Aorta (tissue), 5 donors: ENCODE measurements at places on chromosomes 3 and 15. TPM values are rescaled to one million over a fixed set of nuclear protein-coding genes. Genes with fewer than 3 reads are reported as not detected.

The SAMD7 gene
- not detected for total RNA-seq

The SLC27A2 gene
- 0.39 TPM for total RNA-seq

The MYLK gene
- total RNA-seq: 786 TPM

The CCDC13 gene
- 1.3 TPM for total RNA-seq

The MRAS gene
- 46.3 TPM for total RNA-seq

The FAM174B gene
- total RNA-seq: 16.0 TPM

GRCh38 chr3:125351152-125351551 is 24.0 kb downstream of the ZNF148 start:
- DNase-seq: no peak

DNA sequence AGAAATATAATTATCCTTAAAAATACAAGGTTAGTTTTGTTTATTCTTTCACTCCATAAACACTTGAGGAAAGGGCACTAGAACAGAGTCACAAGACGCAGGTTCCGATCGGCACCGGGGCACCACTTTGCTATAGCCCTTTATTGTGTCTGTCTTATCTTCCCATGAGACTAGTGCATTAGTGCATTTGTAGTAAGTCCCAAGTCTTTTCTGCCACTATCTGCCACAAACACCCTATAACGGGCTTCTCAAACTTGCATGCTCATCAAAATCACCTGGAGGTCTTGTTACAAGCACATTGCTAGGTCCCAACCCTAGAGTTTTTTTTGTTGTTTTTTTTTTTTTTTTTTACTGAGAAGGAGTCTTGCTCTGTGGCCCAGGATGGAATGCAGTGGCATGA is 213.1 kb downstream of the FOXP1 start:
- DNase-seq: no peak

DNA sequence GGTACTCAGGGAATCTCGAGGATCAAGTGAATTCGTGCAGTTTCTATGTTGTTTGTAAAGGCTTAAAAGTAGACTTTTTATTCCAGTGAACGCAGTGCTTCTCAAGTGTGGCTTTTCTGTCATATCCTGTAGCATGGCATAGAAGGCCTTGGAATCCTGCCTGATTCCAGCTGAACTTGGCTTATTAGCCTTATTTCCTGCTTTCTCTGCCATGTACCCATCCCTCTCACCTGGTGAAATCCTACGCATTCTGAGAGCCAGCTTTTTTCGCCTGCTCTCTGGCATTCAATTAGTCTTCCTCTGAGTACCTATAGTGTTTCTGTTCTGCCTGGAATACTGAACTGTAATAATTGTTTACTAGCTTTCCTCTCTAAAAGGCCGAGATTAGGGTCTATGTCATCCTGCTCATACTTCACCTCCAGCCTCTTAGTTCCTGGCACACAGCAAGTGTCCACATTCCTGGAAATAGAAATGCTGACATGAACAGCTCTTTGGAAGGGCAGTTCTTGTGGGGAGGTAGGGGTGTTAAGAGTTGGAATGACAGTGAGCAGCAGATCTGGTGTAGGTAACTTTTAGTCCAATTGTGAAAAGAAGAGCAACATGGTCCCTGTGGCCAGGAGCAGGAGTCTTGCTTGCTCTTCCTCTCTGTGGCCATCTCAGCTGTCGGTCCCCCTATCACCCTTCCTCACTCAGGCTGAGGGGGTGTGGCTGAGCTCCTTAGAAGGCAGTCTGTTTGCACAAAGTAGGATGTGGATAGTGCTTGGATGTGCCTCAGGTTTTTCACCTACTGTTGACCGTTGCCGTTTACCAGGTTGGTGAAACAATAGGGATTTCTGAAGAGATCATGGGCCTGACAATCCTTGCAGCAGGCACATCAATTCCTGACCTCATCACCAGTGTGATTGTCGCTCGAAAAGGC is 30.4 kb downstream of the SLC24A1 start:
- DNase-seq: no peak

GRCh38 chr3:187983484-187984124 is 170.4 kb upstream of the LPP start:
- DNase-seq: no peak

GRCh38 chr3:70225146-70225545 is 87.3 kb downstream of the MDFIC2 start:
- no peak for DNase-seq

- DNase-seq: no peak
Measured at GRCh38 chr15:44427756-44428724, 611 bp downstream of the CTDSPL2 start.

DNA sequence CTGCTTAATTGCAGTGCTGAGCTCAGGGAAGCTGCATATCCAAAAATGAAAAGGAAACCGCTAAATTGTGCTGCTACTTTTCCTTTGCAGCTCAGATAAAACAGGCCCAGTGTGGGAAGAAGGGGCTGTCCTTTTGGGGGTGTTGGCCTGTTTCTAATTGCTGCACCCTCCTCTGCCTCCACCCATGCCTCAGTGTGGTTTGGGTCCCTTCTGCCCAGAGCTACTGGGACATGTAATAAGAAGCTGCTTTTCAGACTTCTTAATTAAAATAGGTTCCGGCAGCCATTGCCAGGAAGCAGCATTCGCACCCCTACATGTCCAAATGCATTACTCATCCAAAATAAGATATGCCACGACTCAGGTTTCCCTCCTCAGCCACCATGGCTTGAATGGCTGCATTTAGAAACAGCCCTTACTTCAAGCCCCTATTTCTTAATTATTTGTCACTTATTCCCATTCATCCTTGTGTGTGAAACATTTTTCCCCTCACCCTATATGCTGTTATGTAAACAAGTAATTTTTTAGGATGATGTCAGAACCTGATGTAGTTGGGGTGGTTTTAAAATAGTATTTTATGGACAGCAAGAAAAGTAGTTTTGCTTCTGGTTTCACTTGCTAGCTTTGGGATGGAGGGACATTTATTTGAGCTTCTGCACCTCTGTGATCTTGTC is 235.9 kb upstream of the CTDSPL start:
- DNase-seq: no peak

DNA sequence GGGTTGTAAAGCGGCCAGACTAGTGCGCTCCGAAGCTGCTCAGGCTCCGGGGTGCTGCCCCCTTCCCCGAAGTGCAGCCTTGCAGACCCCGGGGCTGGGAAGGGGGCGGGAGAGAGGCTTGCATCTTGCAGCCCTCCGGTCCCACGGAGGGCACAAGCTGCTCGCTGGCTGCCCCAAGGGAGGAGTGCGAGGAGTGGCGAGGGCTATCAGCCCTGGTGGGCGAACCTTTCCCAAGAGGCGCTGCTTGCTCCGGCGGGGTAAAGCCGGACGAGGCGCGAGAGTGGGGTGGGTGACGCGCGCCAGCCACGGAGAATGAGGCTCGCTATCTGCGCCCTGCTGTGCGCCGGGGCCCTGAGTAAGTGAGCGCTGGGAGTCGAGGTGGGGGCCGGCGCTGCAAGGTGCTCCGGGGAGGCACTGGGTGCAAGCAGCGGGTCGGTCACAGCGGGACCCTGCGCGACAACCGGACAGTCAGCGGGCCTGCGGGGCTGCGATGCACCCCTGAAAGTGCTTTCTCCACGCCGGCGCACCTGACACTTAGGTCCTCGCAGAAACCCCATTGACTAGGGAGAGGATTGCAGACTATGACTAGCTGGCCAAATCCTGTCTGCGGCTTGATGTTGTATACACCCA is 12.7 kb upstream of the TOPBP1 start:
- DNase-seq: no peak

DNA sequence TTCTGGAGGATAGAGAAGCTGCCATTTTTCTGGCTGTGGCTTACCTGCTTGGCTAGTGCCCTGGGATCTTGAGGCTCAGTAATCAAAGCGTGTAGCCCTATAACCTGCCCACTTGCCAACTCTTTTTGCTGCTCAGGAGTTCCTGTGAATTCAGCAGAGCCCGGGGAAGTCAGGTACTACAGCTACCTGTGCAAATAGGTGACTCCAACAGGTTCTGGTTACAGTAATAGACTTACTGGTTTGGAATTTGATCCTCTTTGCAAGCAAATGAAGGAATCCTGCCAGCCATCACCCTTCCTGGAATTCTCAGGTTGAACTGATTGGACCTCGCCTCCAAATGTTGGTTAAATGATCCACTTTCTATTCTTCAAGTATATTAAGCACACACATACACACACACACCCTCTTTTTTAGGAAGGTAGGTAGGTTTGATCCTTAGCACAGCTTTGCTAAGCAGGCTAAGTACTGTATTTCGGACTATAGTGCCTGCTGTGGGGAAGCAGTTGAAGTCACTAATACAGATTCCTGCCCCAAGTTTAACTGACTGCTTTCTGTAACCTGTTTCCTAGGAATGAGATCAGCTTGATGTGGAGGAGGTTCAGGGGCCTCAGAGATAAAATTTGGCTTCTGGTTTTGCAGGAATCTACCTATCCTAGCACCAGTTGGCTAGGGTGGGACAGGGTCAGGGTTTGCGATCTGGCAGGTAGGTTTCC is 2.3 kb downstream of the PPCDC start:
- DNase-seq: no peak

- DNase-seq: peak; percentile 79
Measured at GRCh38 chr3:37652851-37653250, 208.8 kb upstream of the CTDSPL start.

DNA sequence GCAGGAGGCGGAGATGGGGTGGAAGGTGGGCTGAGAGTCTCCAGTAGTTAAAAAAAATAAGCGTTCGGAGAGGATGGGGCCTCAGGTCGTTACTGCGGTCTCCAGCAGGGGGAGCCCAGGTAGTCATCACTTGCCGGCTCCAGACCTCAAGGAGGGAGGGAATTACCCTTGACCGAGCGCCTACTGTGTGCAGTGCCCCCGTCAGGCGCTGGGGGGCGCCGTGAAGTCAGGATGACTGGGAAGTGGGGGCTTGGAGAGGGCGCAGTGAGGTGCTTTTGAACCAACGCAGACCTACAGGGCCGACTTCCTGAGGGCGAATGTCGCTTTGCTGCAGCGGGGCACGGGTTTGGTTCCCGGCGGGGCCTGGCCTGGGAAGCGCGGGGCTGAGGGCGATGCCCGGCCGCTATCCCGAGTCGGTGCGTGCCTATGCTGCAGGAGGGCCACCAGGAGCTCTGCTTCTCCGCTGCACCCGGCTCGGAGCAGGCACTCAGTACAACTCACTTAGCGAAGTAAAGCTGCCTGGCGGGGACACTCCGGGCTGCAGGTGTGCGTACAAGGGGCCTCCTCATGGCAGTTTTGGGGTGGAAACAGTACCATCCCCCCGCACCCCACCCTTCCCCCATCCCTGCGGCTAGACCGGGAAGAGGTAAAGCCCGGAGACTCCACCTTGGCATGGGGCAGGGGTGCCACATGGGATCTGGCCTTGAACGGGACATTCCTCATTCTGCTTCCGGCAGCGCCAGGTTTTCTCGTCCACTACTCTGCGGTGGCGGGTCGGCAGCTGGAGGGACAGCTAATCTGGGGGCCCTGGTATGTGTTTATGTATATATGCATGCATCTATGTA is 79.8 kb downstream of the RHCG start:
- no peak for DNase-seq

DNA sequence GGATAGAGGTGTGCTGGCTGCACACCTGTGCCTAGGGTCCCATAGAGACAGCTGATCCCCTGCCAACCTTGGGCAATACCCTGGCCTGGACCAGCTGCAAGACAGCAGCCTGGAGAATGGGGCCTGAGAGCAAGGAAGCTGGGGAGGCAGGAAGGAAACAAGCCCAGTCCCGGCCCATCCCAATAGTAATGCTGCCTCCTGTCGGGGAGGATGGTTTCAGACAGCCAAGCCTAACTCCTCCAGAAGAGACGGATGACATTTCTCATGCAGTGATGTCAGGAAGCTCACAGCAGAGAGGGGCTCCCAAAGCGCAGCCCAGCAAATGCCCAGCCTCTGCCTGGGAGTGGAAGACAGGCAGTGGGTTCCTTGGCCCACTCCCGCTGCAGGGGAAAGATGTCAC is 408.8 kb downstream of the OCA2 start:
- no peak for DNase-seq

DNA sequence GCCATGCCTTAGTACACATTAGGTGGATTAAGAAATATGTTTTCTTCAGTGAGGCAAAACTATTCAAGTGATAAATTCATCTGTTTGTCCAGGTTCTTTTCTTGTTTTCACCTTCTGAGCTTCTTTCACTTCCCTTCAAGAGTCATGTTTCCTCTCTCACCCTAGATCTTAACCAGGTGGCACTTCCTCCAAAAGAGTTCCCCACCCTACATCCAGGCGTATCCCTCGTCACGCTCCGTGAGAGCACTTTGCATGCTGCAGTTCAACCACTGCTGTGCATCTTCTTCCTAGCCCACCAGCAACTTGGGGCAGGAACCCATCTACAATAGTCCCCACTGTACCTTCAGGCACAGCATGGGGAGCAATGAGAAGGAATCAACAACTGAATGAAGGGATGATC is 28.9 kb downstream of the OSBPL10 start:
- no peak for DNase-seq

- no peak for DNase-seq
Measured at GRCh38 chr3:192364316-192364715, 363.0 kb downstream of the FGF12 start.

GRCh38 chr3:117885011-117885441 is 1149.6 kb downstream of the IGSF11 start:
- DNase-seq: no peak

- no peak for DNase-seq
Measured at GRCh38 chr3:74021449-74021848, 396.7 kb upstream of the PDZRN3 start.

DNA sequence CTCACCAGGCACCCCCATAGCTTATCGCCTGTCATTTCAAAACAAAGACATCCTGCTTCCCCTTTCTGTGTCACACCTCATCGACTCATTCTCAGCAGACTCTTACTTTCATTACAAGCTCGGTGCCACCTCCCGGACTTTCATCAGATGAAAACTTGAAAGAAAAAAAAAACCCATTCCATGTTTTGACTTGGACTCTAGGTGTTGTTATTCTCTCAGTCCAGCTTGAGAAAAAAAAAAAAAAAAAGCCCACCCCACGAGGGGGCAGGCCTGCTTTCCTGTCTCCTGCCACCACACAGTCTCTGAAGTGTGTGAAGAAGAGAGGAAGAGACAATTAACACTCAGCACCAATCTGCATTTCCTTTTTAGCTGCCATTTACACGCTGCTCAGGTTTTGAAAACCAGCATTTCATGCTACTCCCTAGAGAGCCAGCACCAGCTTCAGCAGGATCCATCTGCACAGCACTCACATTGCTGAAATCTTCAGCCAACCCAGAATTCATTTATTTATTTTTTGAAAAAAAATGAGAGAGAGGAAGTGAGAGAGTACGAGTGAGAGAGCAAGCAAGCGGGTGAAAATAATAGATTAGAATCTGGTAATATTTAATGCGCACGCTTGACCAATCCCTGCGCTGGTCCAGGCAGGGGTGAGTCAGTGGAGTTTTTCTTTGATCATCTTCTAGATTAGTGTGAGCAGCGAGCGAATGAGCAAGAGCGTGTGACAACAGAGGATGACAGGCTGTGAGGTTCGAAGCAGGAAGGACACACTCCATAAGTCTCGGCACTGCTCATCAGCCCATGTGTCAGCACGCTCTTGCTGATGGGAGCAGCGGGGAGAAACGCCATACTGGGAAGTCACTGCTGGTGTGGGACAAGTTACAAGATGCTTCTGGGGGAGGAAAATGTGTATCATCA is 23.5 kb downstream of the ZNF80 start:
- DNase-seq: no peak
